ENCODE measurements at places on chromosomes 6 and 20.
A peak's percentile ranks its signal among the peaks of the same experiment; 100 is the strongest.

- H3K27ac ChIP-seq: no peak overlapping the region
- H3K4me1 ChIP-seq: no peaks in the 10 kb centered on the region
- no peaks in the 10 kb centered on the region for H3K36me3 ChIP-seq
- no peak overlapping the region for H3K4me3 ChIP-seq
These were observed 480.9 kb upstream of the NOX3 start for GRCh38 chr6:155936551-155936950.

- no peaks in the 10 kb centered on the region for H3K27me3 ChIP-seq
- H3K4me3 ChIP-seq: no peak overlapping the region
- no peak for DNase-seq
- peaks cover 15% of the 10 kb centered on the region for H3K4me1 ChIP-seq
These were observed 50.2 kb downstream of the HDAC2 start for GRCh38 chr6:113920663-113921267.

DNA sequence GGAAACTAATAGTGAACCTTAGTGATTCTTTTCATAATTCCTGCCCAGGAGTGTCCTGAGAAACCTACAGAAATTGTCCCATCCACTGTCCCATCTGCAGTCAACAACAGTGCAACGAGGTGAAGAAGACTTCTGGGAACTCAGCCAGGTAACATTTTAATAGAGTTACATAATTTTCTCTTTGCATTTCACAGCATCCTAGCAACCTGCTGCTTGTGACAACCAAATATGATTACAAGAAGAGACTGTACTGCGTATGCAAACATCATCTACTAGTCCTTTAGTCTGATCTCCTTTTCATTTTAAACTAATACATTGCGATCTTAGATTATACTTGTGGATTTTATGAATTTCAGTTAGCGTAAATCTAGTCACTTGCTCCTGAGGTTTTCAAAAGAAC is 951.6 kb downstream of the TFAP2A start:
- no peak overlapping the region for H3K4me3 ChIP-seq
- H3K27me3 ChIP-seq: no peaks in the 10 kb centered on the region
- DNase-seq: no peak

- no peak overlapping the region for H3K4me3 ChIP-seq
- H3K36me3 ChIP-seq: no peaks in the 10 kb centered on the region
- no peaks in the 10 kb centered on the region for H3K4me1 ChIP-seq
- no peak overlapping the region for H3K27ac ChIP-seq
These were observed 635.6 kb downstream of the EPM2A start for GRCh38 chr6:145099713-145100112.

GRCh38 chr6:117619178-117619577 is 16.9 kb upstream of the GOPC start:
- H3K4me1 ChIP-seq: peaks cover 26% of the 10 kb centered on the region
- no peaks in the 10 kb centered on the region for H3K36me3 ChIP-seq
- no peak for DNase-seq
- no peak overlapping the region for H3K27ac ChIP-seq
- H3K27me3 ChIP-seq: no peaks in the 10 kb centered on the region

GRCh38 chr20:14992961-14993360 is 655.5 kb upstream of the FLRT3 start:
- H3K4me3 ChIP-seq: no peak overlapping the region
- no peaks in the 10 kb centered on the region for H3K27me3 ChIP-seq
- DNase-seq: peak; percentile 16
- no peak overlapping the region for H3K27ac ChIP-seq
- H3K4me1 ChIP-seq: no peaks in the 10 kb centered on the region
- no peaks in the 10 kb centered on the region for H3K36me3 ChIP-seq

- peaks cover 18% of the 10 kb centered on the region for H3K4me1 ChIP-seq
- H3K4me3 ChIP-seq: no peak overlapping the region
- no peak overlapping the region for H3K27ac ChIP-seq
- no peaks in the 10 kb centered on the region for H3K36me3 ChIP-seq
- DNase-seq: no peak
- H3K27me3 ChIP-seq: no peaks in the 10 kb centered on the region
These were observed 454.5 kb upstream of the ID4 start for GRCh38 chr6:19382676-19383075.

GRCh38 chr6:41568585-41569384 is 22.6 kb downstream of the FOXP4 start:
- H3K4me3 ChIP-seq: no peak overlapping the region
- H3K36me3 ChIP-seq: peaks cover 80% of the 10 kb centered on the region
- H3K27ac ChIP-seq: no peak overlapping the region
- peaks cover 13% of the 10 kb centered on the region for H3K4me1 ChIP-seq
- no peak for DNase-seq

- DNase-seq: no peak
- no peak overlapping the region for H3K4me3 ChIP-seq
- no peaks in the 10 kb centered on the region for H3K27me3 ChIP-seq
- H3K27ac ChIP-seq: no peak overlapping the region
- no peaks in the 10 kb centered on the region for H3K4me1 ChIP-seq
These were observed 441.1 kb downstream of the MEI4 start for GRCh38 chr6:78093906-78094305.

GRCh38 chr20:23047738-23048214 is 1.7 kb downstream of the THBD start:
- peaks cover 44% of the 10 kb centered on the region for H3K4me1 ChIP-seq
- H3K36me3 ChIP-seq: no peaks in the 10 kb centered on the region
- H3K27me3 ChIP-seq: peaks cover 10% of the 10 kb centered on the region
- no peak for DNase-seq
- no peak overlapping the region for H3K27ac ChIP-seq

GRCh38 chr6:147192278-147192911 is 11.8 kb upstream of the STXBP5 start:
- no peaks in the 10 kb centered on the region for H3K4me1 ChIP-seq
- H3K4me3 ChIP-seq: no peak overlapping the region
- H3K27ac ChIP-seq: no peak overlapping the region
- no peaks in the 10 kb centered on the region for H3K36me3 ChIP-seq
- no peak for DNase-seq

GRCh38 chr20:54920491-54920890 is 445.1 kb downstream of the DOK5 start:
- H3K4me3 ChIP-seq: no peak overlapping the region
- no peaks in the 10 kb centered on the region for H3K36me3 ChIP-seq
- H3K27me3 ChIP-seq: no peaks in the 10 kb centered on the region
- DNase-seq: no peak
- H3K27ac ChIP-seq: no peak overlapping the region

GRCh38 chr6:108597572-108598304 is 37.0 kb downstream of the FOXO3 start:
- H3K27me3 ChIP-seq: no peaks in the 10 kb centered on the region
- no peak for DNase-seq
- H3K36me3 ChIP-seq: 0 out of 2 replicates have a peak, but pooled peaks cover 3% of the 10 kb centered on the region
- H3K4me3 ChIP-seq: no peak overlapping the region
- peaks cover 18% of the 10 kb centered on the region for H3K4me1 ChIP-seq

- no peak overlapping the region for H3K4me3 ChIP-seq
- no peaks in the 10 kb centered on the region for H3K4me1 ChIP-seq
- H3K27me3 ChIP-seq: peaks cover 21% of the 10 kb centered on the region
These were observed 13.0 kb downstream of the GLP1R start for GRCh38 chr6:39061588-39061987.

GRCh38 chr6:15090145-15090579 is 155.7 kb upstream of the JARID2 start:
- no peaks in the 10 kb centered on the region for H3K36me3 ChIP-seq
- no peaks in the 10 kb centered on the region for H3K27me3 ChIP-seq
- H3K27ac ChIP-seq: no peak overlapping the region
